ENCODE measurements at places on chromosomes 6 and 20. TPM values are rescaled to one million over a fixed set of nuclear protein-coding genes. Genes with fewer than 3 reads are reported as not detected.

PRR18 gene
- polyA plus RNA-seq = 0.08 TPM

- no peak for DNase-seq
Measured at GRCh38 chr6:1929931-1930330, 315.5 kb downstream of the GMDS start.

TRAPPC3L gene
- polyA plus RNA-seq = 0.03 TPM

SAPCD1 gene
- 0.13 TPM for polyA plus RNA-seq

GPR6 gene
- not detected for polyA plus RNA-seq

Data from psoas muscle (tissue), 8 donors.